ENCODE measurements at places on chromosomes 12 and 14.

GRCh38 chr12:19829100-19829853 is 390.0 kb downstream of the AEBP2 start:
- no peak overlapping the region for H3K4me3 ChIP-seq
- peaks cover 5% of the 10 kb centered on the region for H3K4me1 ChIP-seq
- H3K36me3 ChIP-seq = no peaks in the 10 kb centered on the region
- no peak for DNase-seq
- no peaks in the 10 kb centered on the region for H3K27me3 ChIP-seq

DNA sequence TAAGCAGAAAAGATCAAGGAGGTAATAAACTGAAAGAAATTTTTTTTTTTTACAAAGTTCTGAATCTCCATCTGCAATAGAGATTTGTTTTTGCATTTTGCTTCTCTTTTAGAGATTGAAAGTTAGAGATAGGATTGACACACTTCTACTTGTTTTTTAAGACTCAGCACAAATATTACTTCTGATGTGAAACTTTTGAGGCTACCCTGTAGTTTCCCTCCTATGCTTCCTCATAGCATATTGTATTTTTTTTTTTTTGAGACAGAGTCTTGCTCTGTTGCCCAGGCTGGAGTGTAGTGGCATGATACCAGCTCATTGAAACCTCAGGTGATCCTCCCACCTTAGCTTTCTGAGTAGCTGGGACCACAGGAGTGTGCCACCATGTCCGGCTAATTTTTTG is 32.1 kb upstream of the SGPP1 start:
- no peaks in the 10 kb centered on the region for H3K27me3 ChIP-seq
- H3K36me3 ChIP-seq = no peaks in the 10 kb centered on the region

GRCh38 chr14:92927349-92928257 is 4.7 kb downstream of the CHGA start:
- H3K4me3 ChIP-seq = no peak overlapping the region
- peaks cover 7% of the 10 kb centered on the region for H3K27me3 ChIP-seq
- peaks cover under 1% of the 10 kb centered on the region for H3K4me1 ChIP-seq
- DNase-seq = no peak
- no peak overlapping the region for H3K27ac ChIP-seq

DNA sequence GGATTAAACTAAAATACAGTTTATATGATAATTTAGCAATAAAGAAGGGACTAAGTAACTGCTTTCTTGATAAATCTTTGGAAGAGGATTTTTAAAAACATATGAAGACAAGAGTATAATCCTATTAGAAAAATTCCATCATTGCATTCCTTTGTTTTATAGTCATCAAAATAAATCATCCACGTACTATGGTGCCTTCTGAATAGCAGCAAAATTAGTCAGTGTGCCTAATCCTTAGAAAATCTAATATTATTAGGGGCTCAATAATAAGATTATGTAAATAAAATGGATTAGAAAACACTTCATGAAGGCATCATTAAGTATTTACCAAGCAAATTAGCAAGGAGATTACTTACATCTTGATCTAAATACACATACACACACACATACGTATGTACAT is 102.1 kb downstream of the KCNH5 start:
- peaks cover 1% of the 10 kb centered on the region for H3K27me3 ChIP-seq
- H3K4me1 ChIP-seq = no peaks in the 10 kb centered on the region
- no peak overlapping the region for H3K4me3 ChIP-seq
- H3K36me3 ChIP-seq = no peaks in the 10 kb centered on the region
- H3K27ac ChIP-seq = no peak overlapping the region

GRCh38 chr12:114123108-114123507 is 157.0 kb upstream of the RBM19 start:
- H3K4me1 ChIP-seq = no peaks in the 10 kb centered on the region
- no peaks in the 10 kb centered on the region for H3K27me3 ChIP-seq
- H3K36me3 ChIP-seq = no peaks in the 10 kb centered on the region
- no peak for DNase-seq
- no peak overlapping the region for H3K4me3 ChIP-seq
- no peak overlapping the region for H3K27ac ChIP-seq

DNA sequence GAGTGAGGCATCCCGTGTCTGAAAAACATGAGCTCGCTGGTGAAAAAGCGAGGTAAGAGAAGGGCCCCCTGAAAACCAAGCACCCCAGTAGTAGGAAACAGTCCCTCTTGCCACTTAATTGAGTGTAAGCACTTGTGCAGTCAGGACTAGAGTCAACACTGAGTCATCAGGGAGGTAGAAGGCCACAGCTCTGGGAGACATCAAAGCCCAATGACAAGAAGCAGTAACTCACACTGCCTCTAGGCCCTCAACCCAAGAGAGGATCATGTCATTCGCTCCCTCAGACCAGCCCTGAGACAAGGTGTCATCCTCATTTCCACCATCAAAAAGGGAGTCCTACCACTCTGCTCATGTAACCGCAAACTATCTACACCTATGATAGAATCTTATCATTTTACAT is 17.8 kb downstream of the POMT2 start:
- H3K4me3 ChIP-seq = no peak overlapping the region
- H3K36me3 ChIP-seq = peaks cover 7% of the 10 kb centered on the region
- H3K27ac ChIP-seq = no peak overlapping the region
- no peaks in the 10 kb centered on the region for H3K4me1 ChIP-seq
- no peaks in the 10 kb centered on the region for H3K27me3 ChIP-seq

DNA sequence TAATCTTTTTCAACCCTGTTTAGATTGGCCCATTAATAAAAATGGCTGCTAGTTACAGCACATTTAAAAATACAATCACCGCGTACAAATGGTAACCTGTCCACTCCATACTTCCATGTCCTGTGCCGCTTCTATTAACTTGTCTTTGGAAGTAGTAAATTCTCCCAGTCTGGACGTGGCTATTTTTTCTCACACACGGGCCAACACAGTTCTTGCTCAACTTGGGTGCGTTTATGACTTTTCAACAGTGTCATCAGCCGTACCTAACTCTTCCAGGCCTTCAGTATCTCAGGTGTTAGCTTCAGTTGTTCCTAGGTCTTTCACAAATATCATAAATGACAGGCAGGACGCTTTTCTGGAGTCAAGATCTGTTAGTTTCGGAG is 475 bp upstream of the PCNX1 start:
- peak overlapping the region; percentile 92 for H3K4me3 ChIP-seq
- peak overlapping the region; percentile 96 for H3K27ac ChIP-seq
- peaks cover 43% of the 10 kb centered on the region for H3K4me1 ChIP-seq

- H3K27me3 ChIP-seq = no peaks in the 10 kb centered on the region
- no peak overlapping the region for H3K27ac ChIP-seq
- no peaks in the 10 kb centered on the region for H3K36me3 ChIP-seq
Observed at GRCh38 chr14:105151084-105151837, 17.3 kb downstream of the JAG2 start.

DNA sequence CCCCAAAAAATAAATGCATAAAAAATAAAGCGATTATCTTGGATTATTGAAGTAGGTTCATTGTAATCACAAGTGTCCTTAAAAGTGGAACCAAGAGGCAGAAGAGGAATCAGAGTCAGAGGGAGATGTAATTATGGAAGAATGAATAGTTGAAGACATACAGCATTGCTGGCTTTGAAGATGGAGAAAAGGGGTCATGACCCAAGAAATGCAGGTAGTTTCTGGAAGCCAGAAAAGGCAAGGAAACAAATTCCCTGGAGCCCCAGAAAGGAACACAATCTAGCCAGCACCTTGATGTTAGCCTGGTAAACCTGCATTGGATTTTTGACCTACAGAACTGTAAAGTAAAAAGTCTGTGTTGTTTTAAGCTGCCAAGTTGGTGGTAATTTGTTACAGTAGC is 57.5 kb upstream of the PTGR2 start:
- H3K4me3 ChIP-seq = no peak overlapping the region
- DNase-seq = no peak
- H3K27ac ChIP-seq = no peak overlapping the region
- H3K27me3 ChIP-seq = peaks cover 2% of the 10 kb centered on the region

DNA sequence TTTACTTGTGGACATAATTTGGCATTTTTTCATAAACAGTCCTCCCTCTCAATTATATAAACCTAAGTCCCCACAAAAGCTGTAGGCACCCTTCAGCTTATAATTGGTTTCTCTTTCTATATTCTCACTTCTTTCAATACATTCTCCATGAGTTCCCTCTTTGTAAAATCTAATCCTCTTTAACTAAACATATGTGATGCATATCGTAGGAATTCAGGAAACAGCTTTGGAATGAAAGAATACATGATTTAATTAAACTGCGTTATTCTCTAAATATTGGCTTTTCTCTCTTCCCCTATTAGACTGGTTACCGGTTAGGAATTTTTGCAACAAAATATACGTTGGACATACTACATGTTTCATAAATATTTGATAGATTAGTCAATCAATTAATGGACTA is 1122.6 kb downstream of the FLRT2 start:
- H3K4me1 ChIP-seq = no peaks in the 10 kb centered on the region
- H3K27ac ChIP-seq = no peak overlapping the region
- no peak overlapping the region for H3K4me3 ChIP-seq
- no peak for DNase-seq

- no peaks in the 10 kb centered on the region for H3K36me3 ChIP-seq
- H3K4me1 ChIP-seq = no peaks in the 10 kb centered on the region
- H3K27ac ChIP-seq = no peak overlapping the region
- no peak for DNase-seq
Observed at GRCh38 chr12:81221681-81222080, 143.8 kb downstream of the ACSS3 start.

DNA sequence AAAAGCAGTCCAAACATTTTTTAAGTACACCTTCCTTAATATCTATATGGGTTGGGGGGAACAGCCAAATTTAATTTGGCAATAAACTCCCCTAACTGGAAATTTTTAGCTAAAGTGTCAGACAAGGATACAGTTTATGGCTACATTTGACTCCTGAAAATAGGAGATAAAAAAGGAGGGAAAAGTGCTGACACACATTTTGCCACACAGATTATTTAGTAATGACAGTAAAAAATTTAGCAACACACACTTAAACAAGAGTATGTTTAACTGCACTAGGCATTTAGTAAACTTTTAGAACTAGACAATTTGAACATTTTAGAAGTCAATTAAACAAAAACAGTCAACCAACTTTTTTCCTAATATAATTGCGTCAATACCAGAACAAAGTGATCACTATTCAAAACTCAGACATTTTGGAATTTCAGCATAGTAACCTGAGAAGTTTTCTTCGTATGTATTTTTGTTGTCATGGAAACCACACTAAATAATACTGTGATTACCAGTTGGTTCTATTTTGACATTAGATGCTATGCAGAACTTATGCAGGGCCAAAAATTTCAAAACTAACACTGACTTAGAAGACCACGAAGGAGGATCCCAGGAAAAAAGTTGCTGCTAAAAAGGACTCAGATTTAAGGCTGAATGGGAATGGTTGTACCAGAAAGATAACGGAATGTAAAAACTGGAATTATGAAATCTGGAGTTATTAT is 13.4 kb downstream of the GMFB start:
- no peak for DNase-seq
- no peaks in the 10 kb centered on the region for H3K27me3 ChIP-seq
- peaks cover 13% of the 10 kb centered on the region for H3K36me3 ChIP-seq
- H3K27ac ChIP-seq = no peak overlapping the region

GRCh38 chr12:118376089-118377020 is at the start of gene SUDS3:
Gene SUDS3, plus strand, starts transcription at chr12:118376555. Its CDS starts 137 bp downstream, at chr12:118376692.
- peaks cover 11% of the 10 kb centered on the region for H3K27me3 ChIP-seq
- peaks cover 41% of the 10 kb centered on the region for H3K4me1 ChIP-seq
- H3K36me3 ChIP-seq = peaks cover 3% of the 10 kb centered on the region
- DNase-seq = peak; percentile 95

DNA sequence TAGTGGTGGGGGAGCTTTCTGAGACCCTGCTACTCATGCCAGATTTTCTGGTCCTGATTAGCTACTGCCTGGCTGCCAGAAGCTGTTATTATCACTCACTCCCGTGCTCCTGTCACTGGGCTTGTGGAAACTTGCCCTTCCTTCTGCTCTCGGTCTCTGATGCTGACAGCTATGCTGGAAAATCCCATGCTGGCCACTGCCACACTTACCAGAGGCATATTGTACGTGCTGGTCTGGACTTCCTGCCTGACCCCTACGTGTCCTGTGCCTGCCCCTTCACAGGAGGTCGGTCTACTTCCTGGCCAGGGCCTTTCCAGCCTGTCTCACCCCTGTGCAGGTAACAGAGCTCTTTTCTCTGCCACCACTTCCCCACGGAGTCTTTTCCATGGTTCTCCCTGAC is 149.4 kb upstream of the PLEKHG7 start:
- H3K27ac ChIP-seq = no peak overlapping the region
- H3K27me3 ChIP-seq = no peaks in the 10 kb centered on the region
- H3K36me3 ChIP-seq = peaks cover 5% of the 10 kb centered on the region

DNA sequence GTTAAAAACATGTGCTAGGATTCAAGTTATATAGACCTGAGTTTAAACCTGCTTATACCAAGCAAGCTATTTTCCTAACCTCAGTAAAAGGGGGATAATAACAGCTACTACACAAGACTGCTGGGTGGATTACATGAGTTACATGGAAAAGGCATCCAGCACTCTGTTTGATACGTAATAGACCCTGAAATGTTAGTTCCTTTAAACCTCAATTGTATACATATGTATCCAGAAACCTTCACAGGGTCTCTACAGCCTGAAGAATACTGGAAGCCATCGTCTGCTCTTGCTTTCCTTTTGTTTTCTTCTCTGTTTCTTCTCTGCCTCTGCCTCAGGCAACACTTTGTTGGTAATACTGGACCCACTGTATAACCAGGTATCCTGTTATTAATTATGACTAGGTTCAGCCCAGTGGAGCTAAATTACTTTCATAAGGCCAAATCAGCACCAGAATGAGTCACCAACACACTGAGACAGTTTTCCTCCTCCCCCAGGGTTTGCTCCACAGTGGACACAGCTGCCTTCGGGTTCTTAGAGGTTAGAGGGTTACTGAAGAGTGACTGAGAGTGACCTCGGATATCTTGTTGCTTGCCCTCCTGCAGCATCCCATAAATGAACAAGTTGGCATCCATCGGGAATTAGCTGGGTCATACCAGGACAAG is 127.1 kb downstream of the CAPZA3 start:
- no peaks in the 10 kb centered on the region for H3K4me1 ChIP-seq
- no peak overlapping the region for H3K27ac ChIP-seq
- no peaks in the 10 kb centered on the region for H3K36me3 ChIP-seq
- no peaks in the 10 kb centered on the region for H3K27me3 ChIP-seq

GRCh38 chr12:109892748-109893147 is 7.3 kb upstream of the TCHP start:
- H3K27me3 ChIP-seq = peaks cover 11% of the 10 kb centered on the region
- H3K27ac ChIP-seq = peak overlapping the region; percentile 83
- peak; percentile 63 for DNase-seq
